Motor neuron (in vitro differentiated cells): ENCODE measurements at places on chromosomes 4 and X.

DNA sequence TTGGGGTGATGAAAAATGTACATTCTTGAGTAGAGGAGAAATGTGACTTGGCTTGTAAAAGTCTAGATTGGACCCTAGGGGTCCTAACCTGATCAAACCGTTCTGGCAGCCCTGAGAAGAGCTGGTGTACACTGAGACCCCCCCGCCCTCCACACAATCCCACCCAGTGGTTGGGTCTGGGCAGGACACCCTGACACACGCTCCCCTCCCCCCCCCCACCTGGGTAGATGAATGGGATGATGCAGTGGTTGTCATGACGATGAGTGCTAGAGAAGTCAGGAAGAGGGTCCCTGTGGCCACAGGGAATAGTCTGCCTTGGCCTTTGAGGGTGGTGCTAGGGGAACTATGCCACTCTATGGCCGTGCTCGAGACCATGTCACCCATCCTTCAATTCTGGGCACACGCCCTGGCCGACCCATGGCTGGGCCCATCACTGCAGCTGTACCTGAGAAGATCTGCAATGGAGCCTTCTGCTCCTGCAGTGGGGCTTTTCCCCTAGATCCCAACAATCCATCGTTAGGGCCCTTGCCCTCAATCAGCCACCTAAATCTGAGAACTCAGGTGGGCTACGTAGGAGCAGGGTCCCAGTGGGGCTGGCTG lies 4.4 kb downstream of the CDK16 start:
- no peak for ATAC-seq

DNA sequence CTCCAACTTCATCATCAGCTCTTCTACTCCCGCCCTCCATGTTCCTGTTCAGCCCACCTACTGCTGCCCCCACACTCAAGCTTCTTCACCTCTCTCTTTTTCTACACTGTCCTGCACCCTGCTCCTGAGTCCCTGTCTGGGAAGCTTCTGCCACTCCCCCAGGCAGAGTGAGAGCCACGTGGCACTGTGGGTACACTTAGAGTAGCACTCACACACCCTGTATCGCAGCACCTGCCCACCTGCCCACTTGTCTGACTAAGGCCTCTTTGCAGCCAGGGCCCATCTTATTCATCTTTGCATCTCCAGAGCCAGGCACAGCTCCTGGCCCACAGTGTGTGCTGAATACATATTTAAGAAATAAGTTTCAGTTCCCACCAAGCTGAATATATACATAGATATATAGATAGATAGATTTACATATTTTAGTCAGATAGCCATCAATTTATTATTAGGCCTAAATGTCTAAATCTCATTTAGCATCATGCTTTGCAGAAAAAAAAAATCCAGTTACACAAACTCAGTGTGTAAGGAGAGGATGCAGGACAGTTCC lies 24.9 kb downstream of the CCDC149 start:
- peak; percentile 36 for ATAC-seq

- ATAC-seq = peak; percentile 69
Measured at GRCh38 chrX:107272431-107272921, 66.1 kb downstream of the DNAAF6 start.

- ATAC-seq = no peak
Measured at GRCh38 chr4:25729564-25729963, 73.9 kb downstream of the SLC34A2 start.

DNA sequence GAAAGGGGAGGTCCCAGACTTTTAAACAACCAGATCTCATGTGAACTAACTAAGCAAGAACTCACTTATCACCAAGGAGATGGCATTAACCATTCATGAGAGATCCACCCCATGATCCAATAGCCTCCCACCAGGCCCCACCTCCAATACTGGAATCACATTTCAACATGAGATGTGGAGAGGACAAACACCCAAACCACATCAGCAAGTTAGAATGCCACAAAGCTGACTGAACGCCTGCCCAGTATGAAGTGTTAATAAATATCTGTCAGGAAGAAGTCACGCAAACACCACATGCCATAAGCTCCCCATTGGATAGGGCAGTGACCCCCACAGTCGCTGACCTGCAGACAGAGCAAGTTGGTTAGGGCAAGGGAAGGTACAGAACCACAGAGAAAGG lies 14.3 kb downstream of the SLC10A6 start:
- ATAC-seq = peak; percentile 56

DNA sequence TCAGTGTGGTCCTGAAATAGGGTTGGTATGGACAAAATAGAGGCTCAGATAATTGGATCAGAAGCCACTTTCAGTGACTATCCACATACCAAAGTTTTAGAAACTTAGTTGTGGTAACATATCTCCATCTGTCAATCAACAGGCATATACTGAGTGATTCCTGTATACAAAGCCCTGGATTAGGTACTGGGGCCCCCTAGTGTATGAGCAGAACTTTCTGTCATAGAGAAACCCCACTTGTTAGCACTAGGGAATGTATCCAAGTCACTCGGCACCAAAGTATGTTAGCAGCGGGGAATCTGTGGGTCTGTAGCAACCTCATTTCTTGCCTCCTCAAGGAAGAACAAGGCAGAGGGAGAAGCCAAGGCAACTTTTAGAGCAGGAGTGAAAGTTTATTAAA lies 50.7 kb downstream of the MAP7D3 start:
- no peak for ATAC-seq

- ATAC-seq = no peak
Measured at GRCh38 chr4:10008609-10009005, 12.7 kb downstream of the SLC2A9 start.

- no peak for ATAC-seq
Measured at GRCh38 chrX:10615931-10616774, 4.2 kb downstream of the MID1 start.

GRCh38 chr4:13783800-13784411 lies 156.4 kb upstream of the BOD1L1 start:
- no peak for ATAC-seq

DNA sequence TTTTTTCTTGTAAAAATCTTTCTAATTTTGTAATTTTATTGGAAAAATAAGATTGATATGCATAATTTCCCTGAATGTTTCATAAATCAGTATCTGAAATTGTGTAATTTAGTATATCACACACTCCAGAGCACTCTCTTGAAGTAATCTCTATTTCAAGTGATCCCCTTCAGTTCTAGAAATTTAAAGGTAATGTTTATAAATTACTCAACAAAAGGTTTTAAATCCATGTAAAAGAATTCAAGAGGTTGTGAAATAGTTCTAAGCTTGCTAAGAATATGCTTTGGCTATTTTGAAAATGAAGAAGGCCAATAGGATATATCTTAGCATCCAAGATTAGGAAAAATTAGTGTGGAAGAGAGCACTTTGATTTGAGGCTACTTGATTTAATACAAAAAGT lies 28.2 kb downstream of the SMARCAD1 start:
- ATAC-seq = no peak

DNA sequence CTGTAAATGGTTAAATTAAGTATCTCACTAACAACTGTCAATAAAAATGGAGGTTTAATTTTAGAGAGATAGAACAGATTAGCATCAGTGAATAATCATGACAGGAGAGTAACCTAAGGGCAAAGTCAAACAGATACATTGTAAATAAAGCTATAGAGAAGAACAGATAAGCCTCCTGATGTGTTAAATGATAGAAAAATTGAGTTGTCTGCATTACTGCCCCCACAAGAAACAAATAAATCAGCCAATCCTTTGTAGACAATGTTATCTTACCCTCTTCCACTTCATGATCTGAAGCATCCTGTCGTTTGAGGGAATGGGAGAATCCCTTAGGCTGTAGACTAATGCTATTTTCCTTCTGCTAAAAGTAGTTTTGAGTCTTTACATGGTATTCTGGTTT lies 147.8 kb downstream of the PCDH18 start:
- no peak for ATAC-seq
